Stimulated activated CD8-positive, alpha-beta memory T cell treated with anti-CD3 and anti-CD28 coated beads, Interleukin-7, amount 100 ng/mL, for 48 hours (primary cell): ENCODE measurements at places on chromosomes 2 and 18.

GRCh38 chr2:40363631-40364030 lies 88.3 kb downstream of the SLC8A1 start:
- no peak for DNase-seq

- DNase-seq = no peak
Measured at GRCh38 chr2:120108049-120108448, 95.2 kb downstream of the EPB41L5 start.

- no peak for DNase-seq
Measured at GRCh38 chr18:55233857-55234256, 274.6 kb upstream of the CCDC68 start.

DNA sequence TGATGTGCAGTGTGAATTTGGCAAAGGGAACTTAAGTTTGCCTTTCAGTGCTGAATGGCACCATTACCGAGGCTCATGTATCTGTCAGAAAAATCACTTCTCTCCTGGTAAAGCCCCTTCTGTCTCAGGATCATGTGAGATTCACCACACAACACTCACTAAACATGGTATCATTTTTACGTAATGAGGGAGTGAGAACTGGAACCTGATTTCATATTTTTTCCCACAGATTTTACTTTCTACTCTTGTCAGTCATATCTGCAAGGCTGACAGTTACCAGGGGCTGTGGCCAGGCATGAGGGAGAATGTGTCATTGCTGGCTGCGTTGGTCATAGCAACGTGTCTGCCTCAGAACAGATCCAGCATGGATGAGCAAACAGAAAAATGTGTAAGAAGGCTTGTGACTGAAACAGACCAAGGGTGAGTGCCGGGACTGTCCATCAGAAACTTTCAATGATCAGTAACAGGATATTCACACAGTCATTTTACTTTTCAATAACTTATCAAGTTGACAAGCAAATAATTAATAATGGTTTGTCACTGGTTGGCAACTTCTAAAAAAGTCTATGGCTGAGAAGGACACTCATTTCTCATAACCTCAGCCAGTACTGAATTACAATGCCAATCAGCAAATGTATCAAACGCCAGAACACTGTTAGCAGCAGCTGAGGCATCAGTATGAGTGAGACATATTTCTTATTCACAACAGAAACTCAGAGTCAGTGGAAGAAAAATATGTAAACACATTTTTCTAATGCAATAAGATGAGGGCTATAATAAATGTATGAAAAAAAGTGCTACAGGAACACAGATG lies 100.5 kb downstream of the CDC42EP3 start:
- peak; percentile 41 for DNase-seq

GRCh38 chr18:31241900-31242409 lies 76.0 kb upstream of the DSG1 start:
- DNase-seq = no peak

- no peak for DNase-seq
Measured at GRCh38 chr2:217974389-217975005, 28.3 kb downstream of the TNS1 start.

GRCh38 chr2:47892338-47892730 lies 14.0 kb downstream of the FBXO11 start:
- no peak for DNase-seq

GRCh38 chr2:207854484-207855440 lies 85.1 kb upstream of the FZD5 start:
- no peak for DNase-seq

- no peak for DNase-seq
Measured at GRCh38 chr2:26558271-26559043, 80.5 kb upstream of the OTOF start.

GRCh38 chr2:33204945-33205344 lies 258.2 kb downstream of the LTBP1 start:
- no peak for DNase-seq

- no peak for DNase-seq
Measured at GRCh38 chr2:144285324-144285723, 234.6 kb downstream of the ZEB2 start.

- no peak for DNase-seq
Measured at GRCh38 chr2:113857464-113857863, 32.4 kb upstream of the ACTR3 start.

- no peak for DNase-seq
Measured at GRCh38 chr2:69589973-69590652, 53.4 kb downstream of the AAK1 start.

- no peak for DNase-seq
Measured at GRCh38 chr2:43269074-43269572, 42.7 kb upstream of the ZFP36L2 start.

GRCh38 chr2:23452372-23452771 lies 67.4 kb downstream of the KLHL29 start:
- DNase-seq = no peak

GRCh38 chr2:181673173-181673572 lies 7.1 kb downstream of the NEUROD1 start:
- DNase-seq = no peak
